ENCODE measurements at places on chromosomes 1 and 21. TPM values are rescaled to one million over a fixed set of nuclear protein-coding genes. Genes with fewer than 3 reads are reported as not detected.

GRCh38 chr1:184462155-184462554 lies 75.3 kb downstream of the C1orf21 start:
- DNase-seq: no peak

GRCh38 chr1:67170751-67171573 lies 4.7 kb downstream of the IL23R start:
- DNase-seq: no peak

GRCh38 chr1:81513796-81514354 lies 286.9 kb upstream of the ADGRL2 start:
- DNase-seq: no peak

DNA sequence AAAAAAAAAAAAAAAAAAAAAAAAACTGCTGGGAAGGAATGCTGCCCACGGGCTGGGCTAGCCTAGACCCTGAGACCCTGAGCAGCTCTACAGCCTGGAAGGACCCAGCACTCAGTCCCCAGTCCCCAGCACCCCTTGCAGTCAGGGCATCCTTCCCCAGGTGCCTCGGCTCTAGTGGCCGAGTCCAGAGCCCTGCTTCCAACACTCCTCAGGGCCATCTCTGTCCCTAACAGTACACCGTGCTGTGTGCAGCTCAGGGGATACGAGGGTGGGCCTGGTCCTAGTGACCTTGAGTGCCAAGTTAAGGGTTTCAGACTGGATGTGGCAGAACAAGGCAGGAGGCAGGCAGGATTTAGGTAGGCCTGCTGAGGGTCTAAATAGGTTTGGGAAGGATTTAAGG lies 50.2 kb upstream of the LRP8 start:
- no peak for DNase-seq

GRCh38 chr1:223207293-223208066 lies 64.4 kb upstream of the TLR5 start:
- DNase-seq: no peak

FCRL2 gene
- 0.33 TPM for total RNA-seq

C1QA gene
- 153 TPM for total RNA-seq

- no peak for DNase-seq
Observed at GRCh38 chr1:117556976-117557375, 48.9 kb upstream of the TENT5C start.

Measured in thymus (tissue), 14 donors.